Aorta (tissue), 5 donors: ENCODE measurements at places on chromosomes 4 and X. TPM values are rescaled to one million over a fixed set of nuclear protein-coding genes. Genes with fewer than 3 reads are reported as not detected.

The GSX2 gene
- not detected for polyA plus RNA-seq

The CSAG3 gene
- polyA plus RNA-seq = not detected

The NUP62CL gene
- not detected for polyA plus RNA-seq

The RHOXF2B gene
- polyA plus RNA-seq = not detected

The GPR82 gene
- polyA plus RNA-seq = 0.20 TPM

The MAGEC2 gene
- not detected for polyA plus RNA-seq

The BMP3 gene
- polyA plus RNA-seq = not detected

The ARHGAP36 gene
- polyA plus RNA-seq = not detected

The PAGE4 gene
- polyA plus RNA-seq = not detected

The HMX1 gene
- not detected for polyA plus RNA-seq

The MED14 gene
- 5.9 TPM for polyA plus RNA-seq

The P2RY4 gene
- not detected for polyA plus RNA-seq

The SPATA18 gene
- polyA plus RNA-seq = 7.3 TPM

The PROM1 gene
- 4.1 TPM for polyA plus RNA-seq

The AR gene
- 5.0 TPM for polyA plus RNA-seq

The NLGN3 gene
- 1.2 TPM for polyA plus RNA-seq

The ABLIM2 gene
- polyA plus RNA-seq = 6.8 TPM

The ARX gene
- polyA plus RNA-seq = not detected

The CDKL5 gene
- 1.1 TPM for polyA plus RNA-seq

The STK32B gene
- 1.5 TPM for polyA plus RNA-seq

The NCAPG gene
- not detected for polyA plus RNA-seq

The ZNF330 gene
- 20.0 TPM for polyA plus RNA-seq

The CCNA2 gene
- polyA plus RNA-seq = 0.56 TPM

The ZAR1 gene
- polyA plus RNA-seq = not detected

The REPS2 gene
- 1.1 TPM for polyA plus RNA-seq

The TKTL2 gene
- polyA plus RNA-seq = not detected

The LANCL3 gene
- 0.03 TPM for polyA plus RNA-seq

The RBMX gene
- polyA plus RNA-seq = 131 TPM

The TLR1 gene
- 1.1 TPM for polyA plus RNA-seq

The ANXA10 gene
- polyA plus RNA-seq = not detected

The EREG gene
- not detected for polyA plus RNA-seq

The TNMD gene
- polyA plus RNA-seq = not detected

The TSPAN5 gene
- 2.6 TPM for polyA plus RNA-seq

The C4orf51 gene
- not detected for polyA plus RNA-seq

The DMP1 gene
- polyA plus RNA-seq = not detected

The MAMLD1 gene
- polyA plus RNA-seq = 7.5 TPM

The PPP2R2C gene
- polyA plus RNA-seq = 0.25 TPM

The ITIH6 gene
- not detected for polyA plus RNA-seq

The ASMT gene
- polyA plus RNA-seq = 6.9 TPM

The EMCN gene
- polyA plus RNA-seq = 1.5 TPM

The MYOZ2 gene
- polyA plus RNA-seq = 8.9 TPM

The ADAMTS3 gene
- 0.25 TPM for polyA plus RNA-seq

The DUSP9 gene
- polyA plus RNA-seq = not detected

The JAKMIP1 gene
- 0.50 TPM for polyA plus RNA-seq
